Large intestine (tissue), 12 donors: ENCODE measurements at places on chromosomes 7 and 10.

DNA sequence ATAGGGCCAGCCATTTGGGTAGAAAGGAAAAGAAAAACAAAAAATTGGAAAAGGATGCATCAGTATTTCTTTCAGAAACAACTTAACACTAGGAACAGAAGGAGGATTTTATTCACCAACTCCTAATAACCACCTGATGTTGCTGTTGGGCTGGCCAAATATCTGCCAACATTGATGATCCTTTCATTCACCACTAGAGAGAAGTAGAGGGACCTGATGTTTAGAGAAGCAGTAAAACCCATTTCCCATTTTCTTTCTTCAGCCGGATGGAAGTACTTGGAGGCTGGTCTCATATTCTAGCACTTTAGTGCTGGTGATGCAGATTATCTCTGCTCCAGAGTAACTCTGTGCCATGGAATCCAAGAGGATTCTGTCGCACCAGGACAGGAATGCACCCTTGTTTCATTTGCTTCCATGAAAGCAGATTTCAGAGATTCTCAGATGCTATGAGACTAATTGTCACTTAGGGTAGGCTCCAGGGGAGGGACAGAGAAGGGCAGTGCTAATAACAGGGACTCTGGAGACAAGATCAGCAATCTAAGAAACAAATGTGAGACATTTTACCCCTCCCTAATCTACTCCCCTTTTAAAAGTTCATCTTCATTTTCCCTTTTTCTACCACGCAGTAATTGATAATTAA is 3.1 kb downstream of the KLLN start:
- DNase-seq, result peak; percentile 39

- DNase-seq, result no peak
Measured at GRCh38 chr10:513393-513792, 176.1 kb downstream of the DIP2C start.

DNA sequence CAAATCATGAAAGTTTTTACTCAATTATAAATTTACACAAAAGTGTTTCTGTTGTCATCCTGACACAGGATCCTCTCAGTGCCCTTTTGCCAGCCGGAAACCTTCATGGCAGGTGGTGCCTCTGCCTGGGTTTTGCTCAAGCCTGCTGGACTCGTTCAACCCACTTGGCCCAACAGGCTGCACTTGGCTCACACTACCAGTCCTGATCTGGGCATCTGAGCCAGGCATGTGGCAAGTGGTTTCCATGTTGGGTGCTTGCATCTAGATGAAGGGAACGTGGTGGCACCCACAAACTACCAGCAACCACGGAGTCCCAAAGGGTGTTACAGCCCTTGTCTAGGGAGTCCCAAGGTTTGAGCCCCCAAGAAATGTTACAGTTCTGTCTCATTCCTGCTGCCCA is 162.3 kb upstream of the CSTF2T start:
- no peak for DNase-seq

- no peak for DNase-seq
Measured at GRCh38 chr7:79332091-79332490, 121.4 kb downstream of the MAGI2 start.

GRCh38 chr10:42888504-42889095 is 106.0 kb downstream of the BMS1 start:
- no peak for DNase-seq

GRCh38 chr7:115410972-115411686 is 489.2 kb downstream of the MDFIC start:
- DNase-seq, result no peak

DNA sequence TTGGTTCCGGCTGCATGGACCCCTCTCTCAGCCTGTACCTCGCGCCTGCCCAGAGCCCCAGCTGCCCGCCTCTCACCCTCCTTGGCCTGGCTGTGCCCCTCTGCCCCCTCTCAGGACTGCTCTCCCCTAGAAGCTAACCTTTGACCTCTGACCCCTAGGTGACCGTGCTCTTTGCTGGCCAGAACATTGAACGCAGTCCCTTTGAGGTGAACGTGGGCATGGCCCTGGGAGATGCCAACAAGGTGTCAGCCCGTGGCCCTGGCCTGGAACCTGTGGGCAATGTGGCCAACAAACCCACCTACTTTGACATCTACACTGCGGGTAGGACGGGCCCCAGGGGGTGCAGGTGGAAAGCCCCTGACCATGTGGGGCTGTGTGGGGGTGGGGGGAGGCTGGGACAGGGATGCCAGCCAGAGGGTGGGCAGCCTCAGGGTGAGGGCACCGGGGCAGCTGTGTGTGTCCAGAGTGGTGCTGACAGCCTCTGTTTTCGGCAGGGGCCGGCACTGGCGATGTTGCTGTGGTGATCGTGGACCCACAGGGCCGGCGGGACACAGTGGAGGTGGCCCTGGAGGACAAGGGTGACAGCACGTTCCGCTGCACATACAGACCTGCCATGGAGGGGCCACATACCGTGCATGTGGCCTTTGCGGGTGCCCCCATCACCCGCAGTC is 8.0 kb downstream of the FLNC start:
- DNase-seq, result no peak

GRCh38 chr10:124802313-124802675 is 675 bp downstream of the ABRAXAS2 start:
- DNase-seq, result peak; percentile 42

DNA sequence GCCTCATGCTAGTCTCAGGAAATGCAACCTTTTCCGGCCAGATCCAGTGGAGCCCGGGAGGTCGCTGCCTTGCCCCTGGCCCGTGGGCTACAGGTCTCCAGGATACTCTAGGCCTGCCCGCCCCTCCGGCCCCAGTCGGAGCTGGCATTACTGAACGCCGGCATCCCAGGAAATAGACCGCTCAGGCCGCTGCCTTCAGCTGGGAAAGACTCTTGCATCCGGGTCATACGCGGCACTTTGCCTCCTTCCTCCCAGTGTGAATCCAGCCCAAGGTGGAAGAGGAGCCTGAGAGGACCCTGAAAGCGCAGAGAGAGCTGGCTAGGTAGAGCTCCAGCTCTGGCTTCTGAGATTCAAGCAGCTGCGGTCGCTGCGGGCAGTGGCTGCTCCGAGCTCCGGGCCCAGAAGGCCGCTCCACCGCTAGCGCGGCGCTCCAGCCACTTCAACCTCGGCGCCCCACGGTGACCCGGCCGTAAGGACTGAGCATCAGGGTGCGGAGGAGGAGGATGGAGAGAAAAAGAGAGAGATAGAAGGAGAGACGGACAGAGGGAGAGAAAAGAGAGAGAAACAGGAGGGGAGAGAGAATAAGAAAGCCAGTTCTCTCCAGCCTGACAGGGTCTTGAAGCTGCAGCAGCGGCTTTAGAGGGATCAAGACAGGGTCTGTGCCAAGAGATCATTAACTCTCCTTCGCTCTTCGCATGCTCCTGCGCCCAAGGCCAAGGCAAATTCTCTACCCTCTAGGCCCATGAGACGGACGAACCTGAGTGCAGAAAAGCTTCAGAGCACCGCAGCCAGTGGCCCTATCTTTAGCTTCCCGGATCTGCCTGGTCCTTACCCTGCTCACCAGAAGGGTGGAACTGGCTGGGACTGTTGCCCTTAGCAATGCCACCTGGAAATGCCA is 1.8 kb upstream of the HOXA10 start:
- no peak for DNase-seq

- no peak for DNase-seq
Measured at GRCh38 chr10:118173296-118173695, 126.6 kb upstream of the RAB11FIP2 start.

- no peak for DNase-seq
Measured at GRCh38 chr10:115903207-115903606, 369.8 kb downstream of the GFRA1 start.

GRCh38 chr7:77258593-77258992 is 59.0 kb upstream of the FGL2 start:
- DNase-seq, result no peak

GRCh38 chr10:129511758-129512157 is 44.7 kb downstream of the MGMT start:
- no peak for DNase-seq
